NCI-H345 (cell line): ENCODE measurements at places on chromosomes 1 and 21.

DNA sequence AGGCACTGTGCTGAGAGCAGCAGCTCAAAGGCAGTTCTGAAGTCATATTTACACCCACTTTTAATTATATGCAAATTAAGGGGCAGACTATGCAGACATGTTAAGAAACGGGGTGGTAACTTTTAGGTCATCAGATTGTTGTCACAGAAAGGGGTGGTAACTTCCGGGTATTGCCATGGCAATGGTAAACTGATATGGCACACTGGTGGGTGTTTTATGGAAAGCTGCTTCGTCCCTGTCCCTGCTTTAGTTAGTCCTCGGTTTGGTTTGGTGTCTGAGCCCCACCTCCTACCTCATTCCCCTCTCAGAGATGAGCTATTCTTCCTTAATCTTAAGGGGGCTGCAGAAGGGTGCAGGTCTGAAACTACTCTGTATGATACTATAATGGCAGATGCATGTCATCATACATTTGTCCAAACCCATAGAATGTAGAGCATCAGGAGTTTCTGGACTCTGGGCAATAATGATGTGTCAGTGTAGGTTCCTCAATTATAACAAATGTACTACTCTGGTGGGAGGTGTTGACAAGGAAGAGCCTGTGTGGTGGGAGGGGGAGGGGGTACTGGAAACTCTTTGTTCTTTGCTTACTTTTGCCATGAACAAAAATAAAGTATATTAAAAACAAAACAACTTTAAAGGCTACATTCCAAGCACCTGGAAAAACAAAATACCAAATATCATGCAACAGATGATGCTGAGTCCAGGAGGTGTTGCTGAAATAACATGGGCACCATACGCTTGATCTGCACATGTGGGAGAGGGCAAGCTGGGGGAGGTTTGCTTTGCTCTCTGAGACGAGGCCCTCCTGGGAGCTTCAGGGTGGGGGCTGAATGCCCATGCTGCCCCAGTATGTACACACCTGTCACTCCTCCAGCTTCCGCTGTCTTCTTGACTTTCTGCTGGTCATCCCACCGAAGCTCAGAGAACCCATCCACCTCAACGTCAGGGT is 6.3 kb downstream of the PARP1 start:
- DNase-seq: no peak

DNA sequence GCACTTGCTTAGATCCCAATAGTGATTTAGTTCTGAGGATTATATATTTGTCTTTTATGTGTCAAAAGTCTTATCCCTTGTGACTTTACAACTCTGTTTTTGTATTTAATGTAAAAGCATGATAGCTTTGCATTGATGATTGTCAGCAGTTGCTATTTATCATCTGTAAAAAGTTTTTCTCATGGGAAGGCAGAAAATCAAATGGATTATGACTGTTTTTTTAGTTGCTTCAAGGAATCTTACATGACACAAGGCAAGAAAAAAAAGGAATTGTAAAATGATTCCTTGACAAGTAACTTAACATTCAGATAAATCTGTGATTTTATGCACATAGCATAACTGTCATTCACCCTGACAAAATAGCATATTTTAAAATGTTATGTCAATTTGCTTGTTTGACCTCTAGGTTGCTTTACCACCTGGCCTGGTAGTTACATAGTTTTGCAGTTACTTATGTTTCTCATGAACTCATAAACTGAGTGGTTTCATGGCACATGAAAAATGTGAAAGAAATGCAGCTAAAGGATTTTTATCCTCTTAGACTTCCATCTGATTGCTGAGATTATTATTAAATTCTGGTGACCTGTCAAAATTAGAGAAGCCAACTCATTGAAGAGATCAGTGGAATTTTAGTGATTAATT is 622.6 kb downstream of the ADGRL2 start:
- DNase-seq: no peak

- no peak for DNase-seq
These were observed 688.9 kb upstream of the ADGRL2 start for GRCh38 chr1:81111818-81112217.

DNA sequence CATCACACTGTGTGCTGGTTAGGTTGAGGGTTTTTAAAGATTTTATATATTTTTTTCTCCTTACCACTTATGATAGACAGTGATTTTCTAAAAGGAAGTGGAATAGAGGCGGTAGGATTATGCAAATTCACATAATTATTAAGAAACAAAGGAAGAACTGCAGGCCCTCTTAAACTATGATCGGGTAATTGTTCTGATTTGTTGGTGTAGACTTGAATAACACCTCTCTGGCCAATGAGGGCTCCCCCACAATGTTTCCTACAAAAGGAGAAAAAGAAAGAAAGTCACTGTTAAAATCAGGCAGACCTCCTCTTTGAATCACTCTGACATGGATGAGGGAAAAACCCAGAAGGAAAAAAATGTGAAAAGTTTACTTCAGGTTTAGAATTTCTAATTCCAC is 241.6 kb downstream of the RPS6KC1 start:
- DNase-seq: no peak

GRCh38 chr1:173128742-173129141 is 78.0 kb upstream of the TNFSF18 start:
- DNase-seq: no peak

- DNase-seq: peak; percentile 25
These were observed 60.1 kb upstream of the NEK2 start for GRCh38 chr1:211735208-211736170.

DNA sequence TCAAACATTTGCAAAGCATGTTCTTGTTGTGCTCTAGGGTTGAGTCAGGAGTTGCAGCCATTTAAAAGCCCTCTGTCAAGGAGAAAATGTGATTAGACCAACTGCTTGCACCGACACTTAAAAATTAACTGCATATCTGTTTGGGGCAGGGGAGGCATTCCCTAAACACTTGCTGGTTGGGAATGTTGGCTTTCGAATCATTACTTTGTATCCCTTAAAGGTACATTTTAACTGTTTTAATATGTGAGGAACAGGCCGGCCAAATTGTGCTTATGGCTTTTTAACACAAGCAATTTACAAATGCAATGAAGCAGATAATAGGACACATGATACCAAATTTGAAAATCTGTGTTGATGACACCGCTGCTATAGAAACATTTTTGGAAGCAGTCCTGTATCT is 159.1 kb downstream of the LHX8 start:
- no peak for DNase-seq

DNA sequence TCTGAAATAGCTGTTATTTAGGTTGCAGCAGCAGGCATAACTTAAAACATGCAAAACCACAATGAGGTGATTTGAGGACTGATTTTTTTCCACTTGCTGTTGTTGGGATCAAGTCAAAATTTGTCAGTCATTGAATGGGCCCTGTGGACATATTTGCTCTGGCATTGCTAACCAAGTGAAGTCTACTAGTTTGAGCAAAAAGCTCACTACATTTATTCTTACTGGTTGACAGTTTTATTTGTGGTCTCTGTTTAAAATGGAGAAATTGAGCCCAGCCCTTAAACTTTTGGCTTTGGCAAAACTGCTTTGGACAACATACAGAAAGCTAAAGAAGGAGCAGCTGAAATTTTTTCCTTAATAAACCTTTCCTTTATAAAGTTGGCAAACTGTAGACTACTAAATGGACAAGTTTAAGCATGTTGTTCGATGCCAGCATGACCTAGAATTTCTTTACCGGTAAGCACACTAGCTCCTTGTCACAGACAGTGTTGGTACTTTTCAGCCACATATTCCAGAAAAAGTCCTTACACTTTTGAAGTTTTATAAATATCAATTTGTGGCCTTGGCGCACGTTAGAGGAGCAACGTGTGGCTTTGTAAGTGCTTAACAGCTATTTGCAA is 234.6 kb downstream of the USP25 start:
- no peak for DNase-seq

- DNase-seq: no peak
These were observed 208.9 kb upstream of the GREM2 start for GRCh38 chr1:240820816-240821215.

GRCh38 chr1:66240491-66241484 is 293.2 kb upstream of the SGIP1 start:
- DNase-seq: no peak

DNA sequence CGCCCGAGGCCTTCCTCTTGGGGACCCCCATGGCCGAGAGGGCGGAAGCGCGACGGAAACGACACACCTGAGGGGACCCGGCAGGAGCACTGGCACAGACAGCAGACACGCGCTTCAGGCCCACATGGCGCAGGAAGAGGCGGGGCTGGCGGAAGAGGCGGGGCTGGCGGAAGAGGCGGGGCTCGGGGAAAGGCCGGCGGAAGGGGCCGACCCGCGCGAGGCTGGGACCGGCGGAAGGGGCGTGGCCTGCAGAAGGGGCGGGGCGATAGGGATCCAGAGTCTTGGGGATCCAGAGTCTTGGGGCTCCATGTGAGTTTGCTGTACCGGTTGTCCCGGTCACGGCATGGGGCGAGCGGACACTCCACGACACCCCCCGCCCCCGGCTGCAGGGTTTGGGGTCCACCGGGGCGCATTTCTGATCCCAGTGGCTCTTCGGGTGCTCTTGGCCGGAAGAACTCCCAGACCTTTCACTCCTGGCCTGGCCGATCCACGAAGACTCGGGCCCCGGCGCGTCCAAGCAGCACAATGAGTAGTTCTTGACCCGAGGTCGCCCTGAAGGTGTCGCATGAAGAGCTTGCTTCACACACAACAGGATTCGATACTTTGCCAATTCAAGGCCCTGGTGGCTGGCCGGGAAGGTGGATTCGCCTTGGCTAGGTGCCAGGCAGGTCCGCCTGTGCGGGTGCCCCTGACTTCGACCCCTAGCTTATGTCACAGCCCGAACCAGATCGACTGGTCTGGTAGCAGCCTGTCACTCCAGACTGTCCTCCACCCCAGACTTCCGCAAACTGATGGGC is at the start of gene URB1:
TSS of gene URB1 (minus strand) at position 133 of the 797 bp plus-strand sequence. CDS start at position 31, 102 bp downstream.
- DNase-seq: peak; percentile 94

DNA sequence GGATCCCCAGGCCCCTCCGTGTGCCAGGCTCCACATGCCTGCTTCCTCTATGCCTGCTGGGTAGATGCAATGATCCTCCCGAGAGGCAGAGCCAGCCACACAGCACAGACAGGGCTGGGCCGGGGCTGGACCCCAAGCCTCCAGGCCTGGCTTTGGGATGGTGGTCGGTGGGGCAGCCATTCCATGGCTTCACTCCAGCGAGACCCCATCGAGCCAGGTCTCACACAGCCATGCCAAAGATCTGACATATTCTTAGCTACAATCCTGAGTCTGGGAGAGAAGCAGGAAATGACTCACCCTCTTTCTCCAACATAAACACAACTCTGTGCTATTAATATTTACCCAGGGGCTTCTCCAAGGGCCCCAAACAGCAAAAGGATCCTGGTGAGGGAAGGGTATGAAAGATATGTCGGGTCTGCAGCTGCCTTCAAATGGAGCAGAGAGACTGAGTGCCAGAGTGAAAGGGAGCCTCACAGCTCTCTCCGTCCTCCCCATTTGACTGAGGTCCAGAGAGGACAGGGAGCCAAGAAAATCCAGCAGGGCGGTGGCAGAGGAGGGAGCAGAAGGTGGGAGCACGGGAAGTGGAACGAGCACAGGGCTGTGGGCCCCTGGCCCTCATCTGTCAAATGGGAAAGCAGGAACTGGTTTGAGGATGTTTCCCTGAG is 639.5 kb downstream of the MATN1 start:
- no peak for DNase-seq

DNA sequence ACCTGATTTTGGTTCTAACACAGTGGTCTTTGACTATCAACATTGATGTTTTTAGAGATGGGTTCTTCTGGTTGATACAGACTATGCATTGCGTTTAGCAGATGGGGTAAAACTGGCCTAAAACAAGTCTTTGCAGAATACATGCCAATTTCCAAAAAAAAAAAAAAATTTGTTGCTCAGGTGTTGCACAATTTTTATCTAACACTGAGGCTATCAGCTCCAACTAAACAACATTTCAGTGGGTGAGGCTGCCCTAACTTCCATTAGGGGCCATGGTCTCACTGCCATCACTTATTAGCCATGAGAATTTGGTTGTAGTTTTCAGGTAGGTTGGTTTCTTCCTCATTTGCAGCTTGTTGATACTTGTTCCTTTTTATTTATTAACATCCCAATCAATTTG is 14.0 kb downstream of the AGMAT start:
- no peak for DNase-seq
